ENCODE measurements at places on chromosomes 2 and 18.
A peak's percentile ranks its signal among the peaks of the same experiment; 100 is the strongest.

GRCh38 chr18:22169011-22169888 lies at the start of gene GATA6:
Gene GATA6, plus strand, starts transcription at chr18:22169589. Its CDS starts 1,556 bp downstream, at chr18:22171145.
- no peak for DNase-seq

GRCh38 chr2:37686792-37687526 lies 15.5 kb upstream of the CDC42EP3 start:
- no peak for DNase-seq

GRCh38 chr2:72109291-72109690 lies 38.4 kb downstream of the CYP26B1 start:
- no peak for DNase-seq

GRCh38 chr2:233124421-233125080 lies 64.4 kb downstream of the INPP5D start:
- DNase-seq: no peak

GRCh38 chr2:41950666-41950960 lies 97.2 kb upstream of the PKDCC start:
- no peak for DNase-seq

DNA sequence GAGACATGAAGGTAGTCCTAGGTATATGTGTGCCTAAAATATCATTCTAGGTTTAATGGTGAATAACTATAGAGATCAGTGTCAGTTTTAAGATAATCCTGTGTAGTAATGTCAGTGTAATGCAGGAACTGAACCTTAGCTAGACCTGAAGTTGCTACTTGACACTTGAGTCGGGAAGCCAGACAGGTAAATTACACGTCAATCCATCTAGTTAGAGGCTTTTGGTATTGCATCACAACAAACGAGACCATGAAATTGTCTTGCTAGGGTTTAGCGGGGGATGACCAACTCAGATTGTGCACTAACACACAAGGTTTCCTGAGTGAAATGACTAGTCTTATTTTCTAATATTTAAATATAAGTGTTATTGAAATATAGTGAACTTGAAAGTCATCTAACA lies 2.0 kb downstream of the YPEL5 start:
- DNase-seq: no peak

GRCh38 chr2:74876081-74876886 lies 42.4 kb downstream of the HK2 start:
- peak; percentile 36 for DNase-seq

- DNase-seq: no peak
Observed at GRCh38 chr18:69021211-69021805, 223.4 kb downstream of the CCDC102B start.

GRCh38 chr2:222299906-222300725 lies 1.3 kb upstream of the PAX3 start:
- DNase-seq: no peak

DNA sequence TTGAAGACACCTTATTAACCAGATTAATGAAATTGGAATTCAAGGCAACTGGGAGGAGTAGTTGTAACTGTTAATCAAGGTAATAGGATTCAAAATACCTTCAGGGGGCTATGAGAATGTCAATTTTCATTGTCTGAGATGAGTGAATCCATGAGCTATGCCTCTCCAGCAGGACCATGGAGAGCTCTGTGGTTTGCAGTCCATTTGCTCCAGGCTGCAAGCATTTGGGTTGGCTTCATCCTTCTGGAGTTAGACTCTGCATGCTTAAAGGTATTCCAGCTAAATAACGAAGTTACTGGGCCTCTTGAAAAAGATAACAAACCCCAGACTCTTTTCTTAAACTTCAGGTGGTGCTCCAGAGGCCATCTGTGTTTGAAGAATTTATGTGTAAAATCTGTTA lies 207.1 kb upstream of the SLC8A1 start:
- DNase-seq: no peak

- no peak for DNase-seq
Observed at GRCh38 chr2:144015036-144015435, 504.9 kb downstream of the ZEB2 start.

GRCh38 chr2:65974067-65974723 lies 460.7 kb upstream of the MEIS1 start:
- no peak for DNase-seq

GRCh38 chr18:62963507-62963906 lies 248.2 kb downstream of the PHLPP1 start:
- no peak for DNase-seq

DNA sequence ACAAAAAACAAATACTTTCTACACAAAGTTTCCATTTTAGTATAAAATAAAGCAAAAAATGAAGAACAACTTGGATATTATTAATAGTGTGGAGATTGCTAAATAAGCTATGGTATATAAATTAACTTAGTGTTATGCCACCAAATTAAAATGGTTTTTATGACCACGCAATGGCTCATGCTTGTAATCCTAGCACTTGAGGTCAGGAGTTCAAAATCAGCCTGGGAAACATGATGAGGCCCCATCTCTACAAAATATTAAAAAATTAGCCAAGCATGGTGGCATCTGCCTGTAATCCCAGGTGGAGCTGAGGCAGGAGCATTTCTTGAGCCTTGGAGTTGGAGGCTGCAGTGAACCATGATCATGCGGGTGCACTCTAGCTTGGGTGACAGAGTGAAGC lies 108.8 kb downstream of the SH3RF3 start:
- DNase-seq: no peak

- DNase-seq: no peak
Observed at GRCh38 chr2:105581555-105581944, 163.2 kb upstream of the NCK2 start.

GRCh38 chr2:39140322-39140847 lies 19.5 kb upstream of the SOS1 start:
- DNase-seq: no peak

- peak; percentile 33 for DNase-seq
Observed at GRCh38 chr2:65436824-65437221, 4.4 kb upstream of the SPRED2 start.

DNA sequence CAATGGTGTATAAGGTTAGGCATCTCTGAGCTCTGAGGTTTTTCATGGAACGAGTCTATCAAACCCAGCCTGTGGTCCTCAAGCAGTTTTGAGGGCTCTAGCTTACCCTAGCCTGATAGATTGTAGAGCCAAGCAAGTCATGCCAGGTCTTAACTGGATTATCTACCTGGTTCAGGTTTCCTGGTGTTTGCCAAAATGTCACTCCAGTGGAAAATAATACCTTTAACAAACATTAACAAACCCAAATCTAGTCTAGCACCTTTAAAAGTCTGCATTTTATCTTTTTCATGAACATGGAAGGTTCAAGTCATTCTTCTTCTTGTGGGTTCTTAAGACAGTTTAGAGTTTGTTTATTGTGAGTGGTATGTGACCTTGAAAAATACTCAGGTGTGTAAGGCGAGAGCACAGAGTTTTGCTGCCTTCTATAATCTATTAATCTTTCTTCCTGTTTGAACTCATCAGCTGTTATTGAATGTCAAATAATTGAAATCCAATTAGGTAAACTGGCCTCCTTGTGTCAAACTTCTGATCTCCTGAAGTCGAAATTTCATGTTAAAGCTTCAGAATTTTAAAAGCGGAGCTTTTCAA lies 13.4 kb upstream of the ADGRF3 start:
- no peak for DNase-seq

GRCh38 chr2:110771547-110772382 lies 39.4 kb downstream of the ACOXL start:
- DNase-seq: no peak

- DNase-seq: no peak
Observed at GRCh38 chr2:26305540-26305939, 40.4 kb upstream of the SELENOI start.

GRCh38 chr2:73610111-73610510 lies 32.1 kb downstream of the NAT8 start:
- DNase-seq: no peak

- DNase-seq: no peak
Observed at GRCh38 chr2:121479882-121480522, 50.7 kb upstream of the RNU4ATAC start.

- no peak for DNase-seq
Observed at GRCh38 chr2:75788902-75789301, 78.2 kb upstream of the GCFC2 start.

DNA sequence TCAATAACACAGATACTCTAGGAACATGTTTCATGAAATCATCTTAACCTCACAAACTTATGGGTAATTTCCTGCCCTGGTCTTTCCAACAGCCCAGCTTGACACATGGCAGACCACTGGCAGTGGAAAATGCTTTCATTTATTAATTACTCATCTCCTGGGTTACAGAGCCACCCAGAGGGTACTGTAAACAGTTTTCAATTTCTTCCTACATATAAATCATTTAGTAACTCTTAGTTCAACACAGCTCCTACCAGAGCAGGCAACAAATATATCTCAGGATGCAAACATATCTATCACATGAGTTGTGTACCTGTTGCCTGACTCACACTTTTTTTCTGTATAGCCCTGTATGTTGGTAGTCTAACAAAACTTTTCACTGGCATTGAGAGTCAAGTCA lies 99.2 kb upstream of the VRK2 start:
- DNase-seq: no peak

- DNase-seq: no peak
Observed at GRCh38 chr2:129242269-129242668, 737.2 kb upstream of the RAB6C start.

- no peak for DNase-seq
Observed at GRCh38 chr2:111946294-111947114, 48.1 kb downstream of the MERTK start.

GRCh38 chr18:78875778-78876650 lies 103.6 kb upstream of the SALL3 start:
- DNase-seq: no peak

DNA sequence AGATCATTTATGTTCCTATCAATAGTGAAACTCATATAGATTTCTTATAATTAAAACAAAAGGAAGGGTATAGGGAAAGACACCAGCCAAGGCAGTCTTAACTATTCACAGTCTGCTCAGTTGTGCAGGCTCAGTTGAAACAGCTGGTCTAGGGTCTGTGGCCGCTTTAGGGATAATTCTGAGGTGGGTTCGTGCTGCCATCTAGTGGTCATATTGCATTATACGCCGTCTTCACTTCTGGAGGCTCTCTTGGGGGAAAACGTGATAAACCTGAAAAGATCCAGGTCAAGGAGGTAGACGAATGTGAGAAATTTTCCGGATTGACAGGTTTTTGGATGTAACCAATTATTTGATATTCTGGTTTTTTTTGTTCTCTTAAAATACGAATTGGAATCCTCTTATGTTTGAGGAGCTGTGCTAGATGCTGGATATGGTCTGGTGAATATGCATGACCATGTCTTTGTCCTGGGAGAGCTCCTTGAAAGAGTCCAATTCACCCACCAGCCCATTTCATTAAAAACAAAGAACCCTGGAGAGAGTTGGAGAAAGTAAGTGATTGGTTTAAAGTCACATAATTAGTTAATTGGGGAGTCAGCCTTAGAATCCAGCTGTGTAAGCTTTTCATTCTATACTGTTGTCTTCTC lies 492.4 kb downstream of the PLCL1 start:
- peak; percentile 45 for DNase-seq

DNA sequence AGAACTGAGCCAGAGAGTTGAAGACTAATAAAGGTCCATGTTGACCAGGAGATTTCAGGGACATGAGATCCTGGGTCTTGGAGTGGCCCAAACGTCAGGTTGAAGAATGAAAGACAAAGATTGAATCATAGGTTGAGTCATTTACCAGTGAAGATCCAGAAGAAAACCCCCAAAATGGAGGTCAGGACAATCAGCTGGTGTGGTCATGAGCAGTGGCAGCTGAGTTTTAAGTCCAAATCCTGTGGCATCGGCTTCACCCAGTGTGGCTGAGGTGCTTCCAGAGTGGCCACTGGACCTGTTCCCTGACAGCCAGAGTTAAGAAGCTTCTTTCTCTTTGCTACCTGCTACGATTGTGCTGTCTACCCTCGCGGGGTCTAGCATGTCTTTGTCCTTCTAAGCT lies 234.0 kb downstream of the BCL2 start:
- DNase-seq: no peak

DNA sequence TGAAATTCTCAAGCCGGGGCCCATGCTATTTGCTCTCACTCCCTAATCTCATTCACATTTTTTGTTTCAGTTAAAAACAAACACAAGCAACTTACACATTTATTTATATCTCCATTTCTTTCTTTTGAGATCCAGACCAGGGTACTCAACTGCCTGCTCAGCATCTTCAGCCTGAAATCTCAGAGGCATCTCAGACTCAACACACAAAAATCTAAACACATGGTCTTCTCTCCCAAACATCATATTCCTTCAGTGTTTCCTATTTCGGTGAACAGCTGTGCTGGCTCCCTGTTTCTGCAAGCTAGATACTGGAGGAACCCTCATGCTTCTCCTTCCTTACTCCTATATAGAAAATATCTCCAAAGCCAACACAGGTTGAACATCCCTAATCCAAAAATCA lies 11.3 kb upstream of the RTTN start:
- DNase-seq: no peak

- DNase-seq: no peak
Observed at GRCh38 chr2:185278761-185279160, 459.8 kb upstream of the FSIP2 start.

DNA sequence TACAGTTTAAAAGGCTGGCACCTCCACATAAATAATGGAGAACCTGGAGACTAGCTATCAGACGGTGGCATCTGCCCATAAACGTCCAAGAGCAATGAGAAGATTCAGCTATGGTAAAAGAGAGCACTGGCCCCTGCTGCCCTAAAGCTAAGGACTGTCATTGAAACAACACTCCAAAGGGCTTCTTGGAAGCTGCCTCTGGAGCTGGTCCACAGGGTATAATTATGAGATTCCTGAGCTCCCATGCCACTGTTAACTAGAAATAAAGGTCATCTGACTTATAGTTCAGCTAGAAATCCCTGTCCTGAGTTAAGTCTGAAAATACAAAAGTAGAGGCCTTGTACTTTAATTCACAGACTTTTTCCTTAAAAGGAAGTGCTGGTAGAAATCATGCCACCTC lies 39.9 kb upstream of the RBMS1 start:
- no peak for DNase-seq

Measured in activated CD4-positive, CD25-positive, alpha-beta regulatory T cell treated with anti-CD3 and anti-CD28 coated beads, Interleukin-2, amount 50 U/mL, for 72 hours (primary cell).